ENCODE measurements at places on chromosomes 12 and 14.

- no peak for DNase-seq
Observed at GRCh38 chr14:35343702-35344101, 51.5 kb downstream of the PSMA6 start.

DNA sequence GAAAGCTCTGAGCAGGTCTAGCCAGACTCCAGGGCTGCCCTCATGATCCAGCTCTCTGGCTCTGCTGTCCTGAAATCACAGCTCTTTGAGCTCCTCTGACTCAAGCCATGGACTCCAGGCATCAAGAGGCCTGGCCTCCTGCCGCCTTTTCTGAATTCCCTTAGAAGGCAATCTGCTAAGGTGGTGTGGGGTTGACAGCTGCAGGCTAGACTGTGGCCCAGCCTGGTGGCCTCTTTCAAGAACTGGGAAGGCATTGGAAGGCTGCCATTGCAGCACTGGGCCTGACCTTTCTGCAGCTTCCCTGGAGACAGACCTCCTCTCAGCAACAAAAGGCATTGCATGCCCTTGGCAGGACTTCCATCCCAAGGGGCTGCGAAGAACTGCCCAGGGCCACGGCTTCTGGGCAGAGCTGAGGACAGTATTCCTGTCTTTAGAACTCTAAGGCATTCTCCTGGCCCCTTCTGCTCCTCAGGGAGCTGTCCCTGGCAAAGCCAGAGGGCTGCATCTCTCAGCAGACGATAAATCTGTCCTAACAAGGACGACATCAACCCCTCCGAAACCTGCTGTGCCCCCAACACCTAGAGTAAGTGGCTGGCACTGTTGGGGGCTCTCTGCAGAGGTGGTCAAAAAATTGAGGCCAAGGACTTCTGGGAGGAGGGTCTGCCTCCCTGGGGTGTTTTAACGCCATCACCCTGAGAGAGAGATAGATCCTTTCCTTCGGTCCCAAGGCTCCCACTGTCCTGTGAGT lies 115.6 kb downstream of the RBM19 start:
- DNase-seq, result no peak

GRCh38 chr12:122956035-122956434 lies 10.2 kb downstream of the ABCB9 start:
- no peak for DNase-seq

- no peak for DNase-seq
Observed at GRCh38 chr12:118025168-118025567, 8.7 kb downstream of the RFC5 start.

DNA sequence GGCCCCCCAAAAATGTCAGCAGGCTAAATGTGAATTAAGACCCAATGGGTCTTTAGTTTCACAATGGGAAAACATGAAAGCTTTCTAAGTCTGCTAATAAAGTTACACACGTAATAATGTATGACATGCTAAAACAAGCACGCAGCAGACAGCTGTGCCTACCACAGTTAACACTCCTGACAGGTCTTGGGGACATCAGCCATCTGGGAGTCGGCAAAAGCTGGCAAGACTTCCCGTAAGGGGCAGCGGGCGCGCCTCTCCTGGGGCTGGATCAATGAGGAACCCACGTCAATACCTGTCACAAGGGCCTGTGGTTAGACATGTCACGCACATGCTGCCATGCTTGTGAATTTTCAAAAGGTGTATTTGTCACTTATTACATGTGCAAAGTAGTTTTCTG lies 45.0 kb downstream of the ACTN1 start:
- no peak for DNase-seq

DNA sequence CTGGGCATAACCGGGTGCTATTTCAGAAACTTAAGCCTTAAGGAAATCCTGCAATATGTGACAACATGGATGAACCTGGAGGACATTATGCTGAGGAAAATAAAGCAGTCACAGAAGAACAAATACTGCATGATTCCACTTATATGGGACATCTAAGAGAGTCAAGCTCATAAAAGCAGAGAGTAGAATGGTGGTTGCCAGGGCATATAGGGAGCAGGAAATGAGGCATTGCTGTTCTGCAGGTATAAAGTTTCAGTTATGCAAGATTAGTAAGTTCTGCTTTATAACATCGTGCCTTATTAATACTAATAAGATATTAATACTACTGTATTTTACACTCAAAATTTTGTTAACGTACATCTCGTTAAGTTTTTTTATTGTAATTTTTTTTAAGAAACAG lies 124.2 kb upstream of the ATF1 start:
- no peak for DNase-seq

DNA sequence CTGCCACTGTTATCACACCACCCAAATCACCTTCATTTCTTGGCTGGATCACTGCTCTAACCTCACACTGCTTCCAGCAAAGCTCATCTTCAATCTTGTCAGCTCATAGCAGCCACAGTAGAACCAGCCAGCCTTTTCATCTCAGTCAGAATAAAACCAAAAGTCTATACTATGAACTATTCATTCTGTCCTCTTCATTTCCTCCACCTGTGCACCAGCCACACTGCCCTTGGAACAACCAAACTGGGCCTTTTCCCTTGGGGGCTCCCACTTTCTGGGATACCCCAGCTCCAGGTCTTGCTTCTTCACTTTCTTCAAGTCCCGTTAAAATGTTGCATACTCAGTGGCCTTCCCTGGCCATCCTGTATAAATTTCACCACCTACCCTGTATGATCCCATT lies 234.4 kb upstream of the DAAM1 start:
- no peak for DNase-seq

GRCh38 chr12:114916541-114916940 lies 232.6 kb upstream of the TBX3 start:
- DNase-seq, result peak; percentile 62

DNA sequence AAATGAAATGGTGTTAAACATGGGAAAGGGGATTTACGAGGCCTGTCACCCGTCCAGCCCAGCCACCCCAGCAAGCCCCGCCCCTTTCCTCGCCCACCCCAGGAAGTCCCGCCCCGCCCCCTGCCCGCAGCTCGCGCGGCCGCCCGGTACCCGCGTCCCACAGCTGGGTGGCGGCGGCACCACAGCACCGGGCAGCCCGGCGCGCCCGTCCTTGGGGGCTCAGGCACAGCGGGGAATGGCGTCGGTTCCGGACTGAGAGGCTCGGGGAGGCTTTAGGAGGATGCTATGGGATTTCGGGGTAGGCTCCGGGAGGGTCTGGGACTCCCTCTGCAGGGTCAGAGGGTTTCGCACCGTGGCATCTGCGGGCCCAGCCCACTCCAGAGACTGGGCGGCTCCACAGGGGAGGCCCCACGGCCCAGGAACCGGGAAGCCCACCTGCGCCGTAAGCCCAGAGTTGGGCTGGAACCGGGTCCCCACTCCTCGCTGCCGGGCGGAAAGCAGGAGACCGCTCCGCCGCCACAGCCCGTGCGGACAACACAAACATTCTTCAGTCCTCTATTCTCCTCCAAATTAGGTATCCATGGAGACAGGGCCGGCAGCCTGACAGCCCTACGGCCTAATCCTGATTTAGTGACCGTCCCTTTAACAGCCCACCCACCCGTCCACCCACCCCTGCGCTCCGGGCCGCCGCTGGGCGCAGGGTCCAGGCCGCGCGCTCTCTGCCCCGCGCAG lies 1.4 kb downstream of the FIGNL2 start:
- DNase-seq, result no peak

DNA sequence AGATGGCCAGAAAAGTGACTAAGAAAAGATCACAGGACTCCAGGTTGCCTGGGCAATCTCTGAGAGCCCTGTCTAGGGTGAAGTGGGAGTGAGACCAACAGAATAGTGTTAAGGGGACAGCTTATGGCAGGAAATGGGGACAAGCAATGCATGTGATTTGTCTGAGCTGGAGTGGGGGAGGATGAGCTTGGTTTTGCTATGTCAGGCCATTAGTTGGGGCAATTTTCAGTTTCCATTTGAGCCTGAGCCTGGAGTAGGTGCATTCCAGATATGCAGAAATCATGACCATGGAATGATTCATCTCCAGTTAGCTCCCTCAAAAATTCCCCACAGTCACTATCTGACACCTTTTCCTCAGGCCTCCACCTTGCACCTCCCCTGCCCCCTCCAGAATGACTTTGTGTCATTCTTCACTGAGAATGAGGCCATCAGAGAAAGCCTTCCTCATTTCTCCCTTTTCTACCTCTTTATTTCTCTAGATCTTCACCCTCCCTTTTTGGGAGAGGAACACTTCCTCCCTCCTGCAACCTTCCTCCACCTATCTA lies 150.9 kb upstream of the PLEKHG7 start:
- DNase-seq, result no peak

DNA sequence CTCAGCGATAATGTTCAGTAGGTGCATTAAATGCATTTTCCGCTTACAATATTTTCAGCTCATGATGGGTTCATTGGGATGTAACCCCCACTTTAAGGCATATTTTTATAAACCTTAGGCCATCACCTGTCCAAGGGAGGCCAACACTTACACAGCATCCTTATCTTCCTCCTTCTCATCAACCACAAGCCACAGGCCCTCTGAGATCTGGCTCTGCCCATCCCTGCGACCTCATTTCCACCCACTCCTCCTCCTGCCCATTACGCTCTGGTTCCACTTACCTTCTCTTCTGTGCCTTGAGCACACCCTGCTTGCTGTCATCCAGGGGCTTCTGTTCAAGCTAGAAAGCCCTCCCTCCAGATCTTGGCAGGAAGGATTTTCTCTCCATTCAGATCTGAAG lies 93.2 kb downstream of the EGLN3 start:
- no peak for DNase-seq

GRCh38 chr14:94368956-94369355 lies 19.4 kb downstream of the SERPINA1 start:
- DNase-seq, result no peak

- no peak for DNase-seq
Observed at GRCh38 chr14:71629250-71629649, 303.0 kb upstream of the RGS6 start.

GRCh38 chr12:65899241-65899640 lies 75.0 kb downstream of the HMGA2 start:
- DNase-seq, result no peak

DNA sequence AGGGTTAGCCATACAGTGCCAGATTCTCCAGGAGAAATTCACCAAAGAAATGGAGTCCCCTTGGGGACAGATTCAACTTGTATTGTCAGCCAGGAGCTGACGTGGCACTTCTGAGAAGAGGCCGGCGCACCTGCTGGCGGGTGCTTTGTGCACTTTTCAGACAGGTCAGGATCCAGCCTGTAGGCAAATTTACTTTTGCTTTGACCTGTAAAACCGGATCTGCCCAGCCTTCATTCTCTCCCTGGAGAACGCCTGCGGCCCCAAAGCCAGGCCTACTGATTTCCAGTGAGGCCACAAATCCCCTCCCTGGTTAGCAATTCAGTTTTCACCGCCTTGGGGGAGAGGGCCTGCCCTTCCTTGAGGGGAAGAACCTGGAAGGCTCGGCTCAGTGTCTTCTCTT lies 17.4 kb downstream of the P2RX4 start:
- no peak for DNase-seq

- no peak for DNase-seq
Observed at GRCh38 chr12:82754856-82755255, 68.2 kb downstream of the TMTC2 start.

DNA sequence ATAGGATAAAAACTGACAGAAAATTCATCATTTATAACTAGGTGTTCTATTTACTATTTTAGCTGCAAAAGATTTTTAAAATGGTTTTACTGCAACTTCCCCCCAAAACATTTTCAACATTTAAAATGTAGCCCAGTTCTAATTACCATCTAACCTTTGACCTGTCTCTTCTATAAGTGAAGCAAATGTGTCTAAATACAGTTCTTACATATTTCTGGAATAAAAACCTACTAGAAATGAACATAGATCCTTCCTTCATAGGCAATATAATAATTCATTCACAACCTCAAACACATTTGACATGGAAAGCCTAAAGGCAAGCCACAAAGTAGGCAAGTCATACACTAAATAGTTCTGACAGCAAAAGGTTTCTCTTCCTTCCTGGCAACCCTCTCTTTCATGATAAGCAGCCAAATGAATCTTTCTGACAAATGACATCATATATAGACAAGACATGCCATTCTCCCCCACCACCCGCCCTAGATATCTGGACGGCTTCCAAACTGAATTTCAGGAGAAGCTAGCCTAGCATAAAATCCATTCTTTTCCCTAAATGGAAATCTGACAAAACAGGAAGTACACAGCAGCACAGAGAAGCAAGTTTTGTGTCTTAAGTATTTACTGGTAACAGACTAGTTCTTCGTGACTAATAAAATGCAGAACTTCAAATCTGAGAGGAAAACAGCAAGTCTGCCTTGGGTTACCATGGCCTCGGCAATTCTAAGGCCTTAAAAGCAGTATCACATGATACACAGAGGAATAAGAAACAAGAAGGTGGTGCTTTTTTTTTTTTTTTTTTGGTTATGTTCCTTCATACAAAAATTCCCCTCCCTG lies 17.2 kb upstream of the ARID4A start:
- no peak for DNase-seq

DNA sequence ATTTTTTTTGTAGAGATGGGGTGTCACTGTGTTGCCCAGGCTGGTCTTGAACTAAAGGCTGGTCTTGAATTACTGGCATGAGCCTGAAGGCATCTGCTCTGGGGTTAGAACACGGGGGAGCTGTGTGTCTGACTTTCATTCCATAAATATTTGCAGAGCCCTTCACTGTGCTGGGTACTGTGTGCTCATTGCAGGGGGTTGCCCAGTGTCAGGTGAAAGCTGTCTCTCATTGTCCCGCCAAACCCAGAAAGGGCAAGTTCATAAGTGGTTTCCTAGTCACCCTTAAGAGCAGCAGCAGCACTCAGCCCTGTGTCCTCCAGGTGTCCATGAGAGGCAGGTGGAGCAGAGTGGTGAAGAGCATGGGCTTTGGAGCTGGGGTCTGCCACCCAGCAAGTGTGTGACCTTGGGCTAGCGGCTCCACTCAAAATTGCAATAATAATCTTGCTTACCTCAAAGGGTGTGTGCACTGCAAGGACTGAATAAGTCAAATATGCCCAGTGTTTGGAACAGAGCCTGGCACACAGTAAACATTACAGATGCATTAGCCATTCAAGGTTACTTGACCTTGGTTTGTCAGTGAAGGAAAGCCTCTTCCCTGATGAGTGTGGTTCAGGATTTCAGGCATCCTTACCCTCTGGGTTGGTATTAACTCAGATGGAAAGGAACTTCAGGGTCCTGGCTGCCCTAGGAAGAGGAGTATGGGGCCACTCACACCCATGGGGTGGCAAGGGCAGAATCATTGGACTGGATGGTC lies 4.4 kb upstream of the SMIM41 start:
- peak; percentile 72 for DNase-seq

GRCh38 chr12:1436015-1436414 lies 158.4 kb downstream of the FBXL14 start:
- DNase-seq, result no peak

DNA sequence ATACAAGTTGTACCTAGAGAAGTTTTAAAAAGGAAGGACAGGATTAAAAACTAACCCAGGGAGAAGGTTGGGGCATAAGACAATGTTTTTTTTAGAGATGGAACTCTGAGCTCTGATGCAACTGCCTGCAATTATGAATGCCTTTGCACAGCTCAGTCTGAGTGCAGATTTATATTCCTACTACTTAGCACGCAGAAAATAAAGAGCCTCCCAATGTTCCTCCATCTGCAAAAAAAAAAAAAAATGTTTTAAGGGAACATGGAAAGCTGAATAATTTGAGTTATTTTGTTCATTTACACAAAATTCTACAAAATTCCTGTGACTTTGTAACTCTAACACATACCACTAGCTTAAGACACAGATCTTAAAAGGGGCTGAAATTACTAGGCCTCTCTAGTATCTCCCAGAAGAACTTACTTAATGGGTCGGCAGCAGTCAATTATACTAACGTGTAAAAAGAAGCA lies 15.7 kb downstream of the CLIP1 start:
- DNase-seq, result no peak

GRCh38 chr14:49280566-49280965 lies 305.6 kb downstream of the RPS29 start:
- no peak for DNase-seq

Data from NCI-H187 (cell line).